ENCODE measurements at places on chromosomes 6 and 20.

DNA sequence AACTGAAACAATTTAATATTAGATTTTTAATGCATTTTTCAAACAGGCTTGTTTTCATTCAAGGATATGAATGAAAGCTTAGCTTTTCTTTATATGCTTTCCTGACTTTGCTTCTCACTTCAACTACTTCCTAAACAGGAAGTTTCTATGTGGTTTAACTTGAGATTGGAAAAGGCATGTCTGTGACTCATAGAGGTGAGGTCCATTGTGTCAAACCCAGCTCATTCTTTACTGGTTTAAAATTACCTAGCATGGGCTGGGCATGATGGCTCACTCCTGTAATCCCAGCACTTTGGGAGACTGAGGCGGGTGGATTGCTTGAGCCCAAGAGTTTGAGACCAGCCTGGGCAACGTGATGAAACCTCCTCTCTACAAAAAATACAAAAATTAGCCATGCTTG, 34.4 kb downstream of the EFHC1 start:
- DNase-seq = no peak

DNA sequence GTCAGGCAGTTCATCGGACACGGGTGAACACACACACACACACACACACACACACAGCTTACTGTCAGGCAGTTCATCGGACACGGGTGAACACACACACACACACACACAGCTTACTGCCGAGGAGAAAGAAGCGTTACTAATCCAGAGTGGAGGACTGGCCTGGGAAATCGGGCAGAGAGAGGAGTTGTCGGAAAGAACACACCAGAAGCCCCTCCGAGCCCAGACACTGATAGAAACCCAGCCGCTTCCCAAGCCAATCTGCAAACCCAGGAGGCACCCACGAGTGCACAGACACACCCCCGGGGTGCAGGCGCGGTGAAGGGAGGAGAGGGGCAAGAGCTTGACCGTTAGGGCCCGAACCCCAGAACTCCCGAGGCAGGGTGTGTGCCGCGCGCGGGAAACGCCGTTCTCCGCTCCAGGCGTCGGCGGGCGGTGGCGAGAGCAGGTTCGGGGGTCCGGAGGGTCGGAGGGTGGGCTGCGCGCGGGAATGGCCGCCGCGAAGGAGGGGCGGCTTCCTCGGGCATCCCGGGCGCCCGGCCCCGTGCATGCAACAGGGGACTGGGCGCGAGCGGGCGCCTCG, 636 bp downstream of the ELOVL2 start:
- DNase-seq = no peak

DNA sequence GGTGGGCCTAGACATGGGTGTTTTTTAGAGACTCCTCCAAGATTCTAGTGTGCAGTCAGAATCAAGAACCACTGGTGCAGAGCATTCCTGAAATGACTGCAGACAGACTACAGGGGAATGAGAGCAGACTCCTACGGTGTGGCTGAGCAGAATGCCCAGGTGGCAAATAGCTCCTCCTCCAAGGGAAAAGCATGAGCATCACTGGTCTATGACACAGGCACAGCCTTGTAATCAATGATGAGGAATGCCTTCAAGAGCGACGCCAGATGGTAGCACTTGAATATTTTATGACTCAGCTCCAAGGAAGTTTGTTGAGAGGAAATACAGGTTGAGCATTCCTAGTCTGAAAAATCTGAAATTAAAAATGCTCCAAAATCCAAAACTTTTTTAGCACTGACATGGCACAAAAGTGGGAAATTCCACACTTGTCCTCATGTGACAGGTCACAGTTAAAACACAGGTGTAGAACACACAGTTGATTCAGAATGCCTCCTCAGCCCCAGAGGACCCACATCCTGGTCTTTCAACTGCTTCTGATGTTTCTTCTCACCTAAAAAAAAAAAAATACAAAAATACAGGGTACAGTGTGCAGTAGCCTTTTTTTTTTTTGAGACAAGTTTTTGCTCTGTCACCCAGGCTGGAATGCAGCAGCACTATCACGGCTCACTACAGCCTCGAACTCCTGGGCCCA, 10.6 kb upstream of the FAM8A1 start:
- no peak for DNase-seq

DNA sequence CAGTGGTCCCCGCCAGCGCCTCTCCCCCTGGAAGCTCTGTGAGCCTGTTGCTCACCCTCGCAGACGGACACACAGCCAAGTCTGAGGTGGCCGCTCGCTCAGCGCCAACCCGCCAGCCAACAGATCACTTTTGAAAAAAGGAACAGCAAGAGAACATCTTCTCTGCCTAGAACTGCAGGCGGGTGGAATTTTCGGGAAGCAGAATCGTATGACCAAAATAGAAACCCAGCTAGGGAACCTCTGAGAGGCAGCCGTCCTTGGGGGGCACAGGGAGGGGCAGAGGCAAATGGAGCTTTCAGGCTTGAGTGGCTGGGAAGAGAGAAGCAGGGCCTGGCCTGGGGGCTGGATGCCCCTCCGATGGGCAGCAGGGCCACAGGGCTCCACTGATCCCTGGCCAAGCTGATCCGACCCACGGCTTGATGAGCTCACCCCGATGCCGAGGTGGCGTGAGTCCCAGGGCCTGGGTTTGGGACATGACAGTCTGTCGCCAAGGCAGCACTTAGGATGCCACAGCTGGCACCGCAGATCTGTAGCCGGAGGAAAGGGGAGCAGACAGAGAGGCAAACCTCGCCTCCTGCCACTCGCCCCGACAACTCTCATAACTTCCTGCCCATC, 9.8 kb downstream of the NFATC2 start:
- no peak for DNase-seq

DNA sequence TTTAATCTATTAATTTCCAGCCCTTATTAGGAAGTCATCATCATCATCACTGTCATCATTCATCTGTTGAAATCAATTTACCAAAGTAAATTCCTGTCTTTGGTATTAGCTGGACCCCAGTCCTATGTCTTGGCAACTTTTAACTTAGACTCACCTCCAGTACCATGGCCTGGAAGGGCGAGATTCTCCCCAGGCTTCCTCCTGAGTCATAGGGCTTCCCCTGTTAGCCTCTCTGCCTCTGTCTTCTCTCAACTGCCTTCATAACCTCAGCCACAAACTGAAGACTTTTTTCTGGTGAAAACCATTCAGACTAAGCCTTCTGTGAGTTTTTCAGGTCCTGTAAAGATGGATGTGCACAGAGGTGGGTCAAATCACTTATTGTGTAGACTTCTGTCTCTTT, 95.0 kb downstream of the NKAIN2 start:
- no peak for DNase-seq

DNA sequence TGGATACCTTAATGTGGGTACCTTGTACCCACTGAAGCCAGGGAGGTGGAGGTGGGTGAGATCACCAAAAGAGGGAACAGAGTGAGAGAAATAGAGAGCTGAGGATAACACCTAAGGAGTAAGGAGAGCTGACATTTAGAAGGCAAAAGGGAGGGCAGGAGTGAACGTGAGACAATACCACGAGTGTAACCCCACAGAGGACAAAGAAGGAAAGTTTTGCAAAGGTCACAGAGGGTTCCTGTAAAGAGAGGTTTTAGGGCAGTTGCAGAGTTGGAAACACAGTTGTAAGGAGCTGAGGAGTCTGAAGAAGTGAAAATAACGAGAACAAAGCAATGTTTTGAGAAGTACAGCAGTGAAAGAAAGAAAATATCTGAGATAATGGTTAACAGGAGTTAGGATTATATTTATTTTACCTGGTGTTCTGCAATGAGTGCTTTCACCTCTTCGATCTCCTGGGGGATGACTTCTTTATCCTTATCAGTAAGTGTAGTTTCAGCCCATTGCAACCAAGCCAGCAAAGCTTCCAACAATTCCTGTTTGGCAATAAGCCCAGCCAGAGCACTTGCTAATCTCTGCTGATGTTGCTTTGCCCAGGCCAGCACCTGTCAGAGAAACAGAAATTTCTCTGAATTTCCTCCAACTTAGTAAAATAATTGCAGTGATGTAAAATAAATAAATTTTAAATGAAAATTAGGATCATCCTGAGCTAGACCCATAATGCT, 166.8 kb downstream of the DST start:
- no peak for DNase-seq

DNA sequence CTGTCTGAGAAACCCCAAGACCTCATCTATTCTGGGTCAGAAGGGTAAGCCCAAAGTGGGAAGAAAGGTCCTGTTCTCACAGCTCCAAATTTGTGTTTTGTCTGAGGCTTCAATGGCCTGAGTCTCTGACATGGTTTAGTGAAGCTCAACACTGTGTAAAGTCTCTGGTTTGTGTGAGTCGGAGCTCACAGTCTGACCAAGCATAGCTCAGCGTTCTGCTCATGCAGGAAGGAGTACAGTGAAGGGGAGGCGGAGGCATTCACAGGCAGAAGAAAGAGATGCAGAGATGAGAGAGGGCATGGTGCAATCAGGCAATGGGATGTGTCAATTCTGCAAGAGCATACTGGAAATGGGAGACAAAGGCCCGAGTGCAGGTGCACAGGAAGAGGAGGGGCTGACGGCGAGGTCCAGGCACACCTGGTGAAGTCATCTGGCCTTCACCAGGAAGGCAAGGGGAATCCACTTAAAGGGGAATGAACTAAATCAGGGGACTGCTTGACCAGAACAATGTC, 463.0 kb upstream of the AGPAT4 start:
- no peak for DNase-seq

- DNase-seq = no peak
Observed at GRCh38 chr6:11494786-11495564, 42.6 kb upstream of the TMEM170B start.

DNA sequence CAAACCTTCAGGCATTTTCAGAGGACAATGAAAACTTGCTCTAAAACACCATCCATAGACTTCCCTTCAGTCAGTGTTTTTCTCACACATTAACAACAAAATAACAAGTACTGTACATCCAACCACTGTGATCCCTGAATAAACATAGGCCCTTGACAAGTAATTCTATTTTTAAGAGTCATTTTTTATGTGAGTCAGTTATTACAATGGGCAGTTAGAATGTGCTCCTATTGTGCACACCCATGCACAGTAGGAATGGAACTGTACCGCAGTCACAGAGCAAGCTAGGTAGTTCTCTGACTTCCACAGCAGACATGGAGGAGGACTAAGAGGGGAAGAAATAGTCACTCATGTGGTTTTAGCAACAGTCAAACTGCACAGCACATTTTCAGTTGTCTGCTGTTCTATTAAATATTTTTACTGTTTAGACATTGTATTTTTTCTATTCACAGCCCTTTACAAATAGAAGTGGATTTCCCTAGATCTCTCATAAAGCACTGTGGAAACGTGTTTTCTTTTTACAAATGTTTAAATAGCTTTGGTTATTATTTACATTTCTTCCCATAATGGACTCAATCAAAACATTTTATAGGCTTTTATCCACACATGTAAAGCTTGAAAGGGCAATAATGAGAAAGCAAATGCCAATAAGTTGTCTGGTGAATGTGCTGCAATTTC, 100.4 kb downstream of the JAG1 start:
- DNase-seq = no peak

DNA sequence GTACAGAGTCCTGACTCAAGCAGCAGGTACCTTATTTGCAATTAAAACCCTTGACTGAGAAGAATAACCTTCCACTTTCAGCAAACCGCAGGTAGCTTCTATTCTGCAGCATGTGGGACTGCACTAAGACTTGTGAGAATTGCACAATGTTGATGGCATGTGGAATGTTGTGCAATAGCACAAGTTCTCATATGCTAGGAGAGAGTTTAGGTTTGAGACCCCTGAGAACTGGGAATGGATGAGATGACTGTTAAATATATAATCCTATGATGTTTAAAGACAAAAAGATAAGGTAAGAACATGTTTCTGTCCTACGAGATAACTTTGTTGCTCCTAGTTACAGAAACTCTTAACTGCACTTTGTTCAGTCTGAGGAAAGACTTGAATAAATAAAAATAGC, 194.6 kb downstream of the OTOR start:
- no peak for DNase-seq

- no peak for DNase-seq
Observed at GRCh38 chr6:82957171-82957867, 108.3 kb downstream of the UBE3D start.

DNA sequence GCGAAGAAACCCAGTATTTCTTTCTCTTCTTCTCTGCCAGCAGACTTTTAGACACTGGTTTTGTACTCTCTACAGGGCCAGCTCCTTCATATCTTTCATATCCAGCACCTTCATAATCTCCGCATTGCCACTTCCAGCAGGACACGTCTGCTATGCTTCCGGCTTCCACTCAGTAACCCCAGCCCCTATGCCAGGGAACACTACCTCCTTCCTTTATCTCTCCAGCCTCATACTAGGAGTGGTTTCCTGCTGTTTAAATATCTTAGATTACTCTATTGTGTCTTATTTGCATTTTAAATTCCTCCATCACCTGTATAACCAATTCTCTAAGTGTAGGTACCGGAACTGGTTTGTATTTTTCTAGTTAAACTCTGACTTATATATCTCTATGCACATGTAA, 667.8 kb upstream of the ID4 start:
- DNase-seq = no peak

DNA sequence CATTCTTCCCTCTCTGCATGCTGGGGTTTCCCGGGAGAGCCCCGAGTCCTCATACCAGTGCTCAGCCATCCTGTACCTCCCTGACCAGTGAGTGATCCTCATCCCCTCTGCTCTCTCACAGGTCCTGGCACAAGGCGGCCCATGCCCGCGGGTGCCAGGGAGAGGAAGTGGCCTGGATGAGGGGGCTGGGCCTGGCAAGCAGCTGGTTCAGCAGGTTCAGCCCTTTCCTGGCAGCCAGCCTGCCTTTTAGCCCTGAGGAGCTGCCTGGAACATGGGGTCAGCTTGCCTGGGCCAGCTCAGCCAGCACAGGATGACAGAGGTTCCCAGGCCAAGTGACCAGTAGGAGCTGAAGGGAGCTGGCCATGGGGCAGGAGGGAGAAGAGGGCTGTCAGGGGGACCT, 10.9 kb downstream of the MOCS1 start:
- no peak for DNase-seq

- no peak for DNase-seq
Observed at GRCh38 chr6:4365686-4366085, 230.3 kb upstream of the ECI2 start.

DNA sequence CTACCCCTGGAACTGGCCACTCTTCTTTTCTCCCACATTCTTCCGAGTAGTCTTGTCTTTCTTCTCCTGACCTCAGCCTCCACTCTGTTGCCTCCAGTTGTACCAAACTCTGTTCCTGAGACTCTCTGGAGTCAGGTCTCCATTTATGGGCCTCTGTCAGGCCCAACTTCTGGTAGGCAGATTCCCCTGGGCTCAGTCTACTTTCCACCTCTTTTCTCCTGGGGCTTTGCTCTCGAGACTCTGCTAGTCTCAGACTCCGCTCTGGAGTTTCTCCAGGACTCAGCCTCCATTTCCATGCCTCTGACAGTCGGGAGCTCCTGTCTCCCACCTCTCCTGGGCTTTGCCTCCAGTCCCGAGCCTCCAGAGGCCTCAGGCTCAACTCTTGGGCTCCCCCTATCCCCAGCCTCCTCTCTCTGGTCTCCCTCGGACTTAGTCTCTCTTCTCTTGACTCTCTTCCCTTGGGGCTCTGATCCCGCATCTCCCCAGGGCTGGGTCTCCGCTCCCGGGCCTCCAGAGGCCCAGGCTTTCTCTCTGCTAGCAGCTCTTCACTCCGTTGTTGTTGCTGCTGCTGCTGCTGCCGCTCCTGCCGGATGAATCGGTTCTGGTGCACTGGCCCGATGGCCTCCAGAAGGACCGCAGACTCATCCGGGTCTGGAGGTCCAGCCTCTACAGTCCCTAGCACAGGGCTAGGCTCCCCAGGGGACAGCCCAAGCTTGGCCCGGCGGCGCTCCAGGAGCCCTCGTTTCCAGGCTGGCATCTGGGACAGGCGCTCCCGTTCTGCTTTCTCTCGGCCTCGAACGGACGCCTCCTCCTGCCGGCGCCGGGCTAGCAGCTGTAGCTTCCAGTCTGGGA, 1.1 kb downstream of the PPP1R18 start:
- no peak for DNase-seq

Measured in activated CD8-positive, alpha-beta memory T cell treated with anti-CD3 and anti-CD28 coated beads for 4 hours (primary cell).